HS-27A (cell line): ENCODE measurements at places on chromosomes 1 and 21.

- no peak for DNase-seq
Measured at GRCh38 chr1:160115545-160116282, at the start of gene ATP1A2. ATP1A2 (plus strand) TSS chr1:160115759; CDS start chr1:160115862, 103 bp downstream.

DNA sequence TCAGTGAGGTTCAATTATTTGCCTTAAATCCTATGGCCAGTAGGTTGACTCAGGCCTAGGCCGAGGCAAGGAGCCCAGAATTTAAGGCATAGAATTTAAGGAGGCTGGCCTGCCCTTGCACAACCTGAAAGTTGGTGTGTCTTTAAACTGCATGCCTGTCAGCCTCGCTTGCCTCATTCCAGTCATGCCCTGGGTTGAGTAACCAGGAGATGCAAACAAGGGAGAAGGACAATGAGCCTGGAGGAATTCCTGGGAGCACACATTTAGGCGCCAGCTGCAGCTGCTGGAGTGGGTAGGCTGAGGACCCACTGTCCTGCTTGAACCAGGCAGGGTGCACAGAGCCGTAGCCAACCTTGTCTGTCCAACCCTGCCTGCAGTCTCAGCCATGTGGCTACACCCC is 11.7 kb downstream of the CD2 start:
- DNase-seq = no peak

DNA sequence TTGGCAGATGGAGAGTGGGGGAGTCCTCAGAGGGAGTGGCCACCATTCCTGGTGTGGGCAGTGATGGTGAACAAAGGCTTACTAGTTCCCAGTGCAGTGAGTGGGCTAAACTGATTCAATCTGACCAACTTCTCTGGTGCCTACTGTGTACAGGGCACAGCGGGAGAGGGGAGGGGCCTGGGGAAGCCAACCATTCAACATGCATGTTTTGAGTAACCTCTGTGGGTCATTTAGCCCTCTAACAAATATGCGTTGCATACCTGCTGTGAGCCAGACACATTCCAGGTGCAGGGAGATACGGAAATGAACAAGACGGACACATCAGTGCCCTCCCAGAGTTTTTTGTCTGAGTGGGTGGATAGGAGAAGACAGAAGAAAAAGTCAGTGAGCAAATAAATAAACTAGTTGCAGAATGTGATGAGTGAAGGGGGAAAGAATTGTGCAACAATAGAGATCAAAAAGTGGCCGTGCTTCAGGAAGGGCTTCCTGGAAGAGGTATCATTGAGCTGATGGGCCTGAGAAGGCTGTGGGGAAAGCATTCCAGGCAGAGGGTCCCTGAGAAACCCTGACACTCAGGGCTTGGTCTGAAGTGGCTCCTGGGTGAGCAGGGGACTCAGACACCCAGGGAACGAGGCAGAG is 78.8 kb downstream of the EPHB2 start:
- DNase-seq = no peak

DNA sequence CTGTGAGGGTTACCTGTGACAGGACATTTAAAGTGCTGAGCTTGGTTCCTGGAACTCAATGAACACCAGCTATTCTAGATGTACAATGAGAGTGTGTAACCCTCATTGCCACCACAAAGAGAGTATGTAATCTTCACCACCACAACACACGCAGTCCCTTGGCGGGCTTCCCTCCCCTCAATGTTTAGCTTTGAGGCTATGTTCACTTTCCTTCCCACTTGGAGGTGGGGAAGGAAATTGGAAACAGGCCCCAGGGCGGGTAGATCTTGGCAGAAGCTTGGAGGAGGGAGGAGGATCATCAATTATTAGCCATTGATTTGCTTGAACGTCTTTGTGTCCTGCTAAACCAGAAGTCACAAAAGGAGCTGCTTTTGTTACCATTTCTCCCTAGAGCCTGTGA is 8.3 kb upstream of the COL16A1 start:
- no peak for DNase-seq

GRCh38 chr1:10648689-10649516 is 147.5 kb downstream of the CASZ1 start:
- DNase-seq = no peak

- DNase-seq = no peak
Measured at GRCh38 chr1:240967070-240967724, 355.2 kb upstream of the GREM2 start.

- no peak for DNase-seq
Measured at GRCh38 chr1:228325267-228325666, 81.4 kb downstream of the TRIM11 start.

DNA sequence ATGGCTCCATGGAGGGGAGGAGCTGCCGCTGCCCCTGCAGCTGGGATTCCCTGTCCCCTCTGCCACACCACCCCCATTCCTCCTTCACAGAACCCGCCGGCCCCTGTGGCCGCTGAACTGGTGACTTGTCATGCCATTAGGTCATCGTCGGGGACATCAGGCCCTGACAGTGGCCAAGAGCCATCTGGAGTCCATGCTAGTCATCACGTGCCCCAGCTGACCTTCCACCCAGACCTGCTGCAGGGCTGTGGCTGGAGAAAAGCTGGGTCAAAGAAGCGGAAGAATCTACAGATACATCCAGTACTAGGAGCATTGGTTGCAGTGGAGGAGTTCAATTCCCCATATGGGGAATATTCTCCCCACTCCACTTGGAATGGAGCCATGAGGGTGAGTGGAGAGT is 78.1 kb downstream of the KCNJ15 start:
- DNase-seq = no peak

DNA sequence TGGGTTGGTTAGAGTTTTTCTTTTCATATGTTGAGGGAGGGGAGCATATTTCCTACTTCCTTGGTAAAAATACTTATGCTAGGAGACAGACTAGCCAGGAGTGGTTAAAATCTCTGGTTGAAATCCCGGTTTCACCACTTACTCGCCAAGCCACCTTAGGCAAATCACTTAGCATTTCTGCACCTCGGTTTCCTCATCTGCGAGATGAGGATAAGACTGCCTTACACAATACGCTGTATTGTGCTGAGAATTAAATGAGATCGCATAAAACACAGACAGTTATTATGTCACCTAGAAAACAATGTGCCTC is 1.4 kb downstream of the IFFO2 start:
- no peak for DNase-seq

DNA sequence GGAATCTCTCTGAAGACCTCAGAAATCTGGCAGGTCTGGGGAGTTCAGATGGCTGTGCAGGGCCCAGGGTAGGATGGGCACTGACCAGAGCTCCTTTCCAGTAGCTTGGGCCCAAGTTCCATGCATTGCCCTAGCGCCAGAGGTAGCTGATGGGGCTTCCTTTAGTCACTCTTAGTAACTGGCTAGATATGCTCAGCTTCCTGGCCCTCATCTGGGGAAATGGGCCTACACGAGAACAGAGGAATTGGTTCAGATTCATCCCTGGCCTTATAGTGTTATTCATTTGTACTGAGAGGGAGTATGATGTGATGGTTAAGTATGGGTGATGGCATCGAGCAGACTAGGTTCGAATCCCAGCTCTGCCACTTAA is 15.5 kb upstream of the PSMB2 start:
- DNase-seq = no peak
